ENCODE measurements at places on chromosomes 11 and 22.

DNA sequence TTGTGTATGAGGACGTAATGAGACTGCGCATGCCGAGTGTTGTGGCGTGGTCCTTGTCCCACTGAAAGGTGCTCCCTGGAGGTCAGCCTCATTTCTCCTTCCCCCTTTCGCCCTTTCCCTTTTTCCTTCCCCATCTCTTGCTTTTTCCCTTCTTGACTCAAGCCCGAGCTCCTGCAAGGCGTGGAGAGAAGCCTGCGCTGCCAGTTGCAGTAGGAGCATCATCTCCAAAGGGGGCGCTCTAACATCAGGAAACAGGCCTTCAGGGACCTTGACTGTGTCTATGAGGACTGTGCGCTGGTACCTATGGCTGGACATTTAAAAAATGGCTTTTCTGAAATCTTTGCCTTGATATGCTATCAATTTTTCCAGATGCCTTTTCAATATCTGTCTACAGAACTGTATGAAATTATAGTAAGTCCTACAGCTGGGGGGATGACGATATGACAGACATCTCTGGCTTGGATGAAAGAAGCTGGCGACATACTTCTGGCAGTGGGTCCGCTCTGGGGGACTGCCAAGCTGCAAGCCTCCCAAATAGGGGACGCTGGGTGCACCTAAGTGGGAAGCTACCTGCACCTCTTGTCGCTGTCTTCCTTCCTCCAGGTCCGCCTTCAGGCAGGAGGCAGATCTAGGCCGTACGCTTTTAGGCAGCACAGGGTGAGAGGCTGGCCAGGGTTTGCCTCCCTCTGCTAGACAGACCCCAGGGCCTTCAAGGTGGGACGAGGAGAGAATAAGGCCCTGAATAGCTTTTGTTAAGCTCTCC lies 96.5 kb downstream of the NXPE2 start:
- DNase-seq, result peak; percentile 7
- H3K27me3 ChIP-seq, result peaks cover 2% of the 10 kb centered on the region
- peaks cover 2% of the 10 kb centered on the region for H3K4me1 ChIP-seq
- no peak overlapping the region for H3K4me3 ChIP-seq
- no peaks in the 10 kb centered on the region for H3K36me3 ChIP-seq
- H3K27ac ChIP-seq, result no peak overlapping the region

DNA sequence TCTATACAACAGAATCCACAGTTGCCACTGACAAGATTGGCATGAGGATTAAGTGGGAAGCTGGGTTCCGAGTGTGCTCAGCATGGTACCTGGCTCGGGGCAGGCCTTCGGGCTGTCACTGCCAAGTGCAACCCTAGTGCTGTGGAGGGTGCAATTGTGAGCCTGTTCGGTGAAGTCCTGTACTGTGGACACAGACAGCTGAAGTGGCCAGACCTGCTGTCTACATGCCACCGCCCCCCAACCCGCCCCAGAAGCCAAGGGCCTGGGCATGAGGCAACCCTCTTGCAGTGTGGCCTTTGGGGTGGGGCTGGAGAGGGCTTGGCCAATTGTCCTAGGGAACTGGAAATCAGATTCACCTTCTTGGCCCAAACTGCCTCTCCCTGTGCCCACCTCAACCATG lies 15.6 kb upstream of the SHISAL1 start:
- peaks cover 11% of the 10 kb centered on the region for H3K4me1 ChIP-seq
- H3K4me3 ChIP-seq, result no peak overlapping the region
- no peak for DNase-seq
- no peak overlapping the region for H3K27ac ChIP-seq

DNA sequence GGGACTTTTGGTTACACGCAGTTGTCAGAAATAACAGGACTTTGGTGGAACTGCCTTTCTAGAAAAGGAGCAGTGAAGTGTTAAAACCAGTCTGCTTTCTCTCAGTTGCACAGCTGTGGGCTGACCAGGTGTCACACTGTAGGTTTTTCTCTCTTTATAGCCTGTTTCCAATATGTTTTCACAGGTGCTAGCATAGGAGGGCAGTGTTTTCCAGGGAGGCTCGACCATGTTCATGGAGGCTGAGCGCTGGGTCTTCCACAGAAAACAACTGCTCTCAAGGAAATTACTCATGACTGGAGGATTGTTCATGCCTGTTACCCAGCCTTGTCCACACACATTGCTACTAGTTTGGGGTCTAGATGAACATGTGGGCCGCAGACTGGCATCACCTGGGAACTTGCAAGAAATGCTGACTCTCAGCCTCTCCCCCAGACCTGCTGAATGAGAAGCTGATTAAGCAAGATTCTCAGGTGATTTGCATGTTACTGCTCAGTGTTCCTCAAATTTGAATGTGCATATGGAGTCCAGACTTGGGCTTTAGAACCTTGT lies 157.7 kb downstream of the MAML2 start:
- peaks cover 5% of the 10 kb centered on the region for H3K36me3 ChIP-seq
- H3K27ac ChIP-seq, result no peak overlapping the region
- H3K27me3 ChIP-seq, result no peaks in the 10 kb centered on the region

DNA sequence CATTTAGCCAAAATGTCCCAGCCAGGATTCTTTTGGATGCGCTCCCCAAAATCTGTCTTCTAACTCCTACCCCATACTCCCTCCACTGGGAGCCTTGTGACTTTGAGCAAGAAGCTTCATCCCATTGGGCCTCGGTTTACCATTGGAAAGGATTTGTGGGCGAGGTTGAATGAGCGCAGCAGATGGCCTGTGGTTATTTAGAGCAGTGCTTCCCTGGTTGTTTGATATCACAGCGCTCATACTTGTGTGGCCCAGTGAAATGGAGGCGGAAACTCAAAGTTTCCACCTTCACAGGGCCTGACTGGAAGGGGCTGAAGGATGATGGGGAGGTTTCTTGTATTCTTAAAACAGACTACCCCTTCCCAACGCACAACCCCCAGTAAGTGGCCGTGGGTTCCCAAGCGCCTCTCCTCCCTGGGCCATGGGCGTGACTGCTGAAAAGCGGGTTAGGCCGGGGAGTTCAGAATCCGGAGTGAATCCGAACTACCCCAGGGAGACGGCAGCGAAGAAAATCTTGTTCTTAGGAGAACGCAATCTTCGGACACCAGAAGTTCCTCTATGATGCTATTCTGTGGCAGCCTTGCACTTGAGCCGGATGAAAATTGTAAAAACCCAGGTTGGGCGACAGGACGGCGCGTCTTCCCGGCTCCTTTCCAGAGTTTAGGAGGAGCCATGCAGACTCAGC lies 1.2 kb upstream of the ATF4 start:
- H3K27ac ChIP-seq, result peak overlapping the region; percentile 98
- peaks cover 3% of the 10 kb centered on the region for H3K27me3 ChIP-seq
- no peak for DNase-seq
- peaks cover 56% of the 10 kb centered on the region for H3K36me3 ChIP-seq

GRCh38 chr22:35521358-35522224 lies 19.0 kb upstream of the RASD2 start:
- no peaks in the 10 kb centered on the region for H3K36me3 ChIP-seq
- no peaks in the 10 kb centered on the region for H3K4me1 ChIP-seq
- no peak overlapping the region for H3K4me3 ChIP-seq

GRCh38 chr11:18282626-18283025 lies 16.6 kb downstream of the SAA1 start:
- peaks cover 22% of the 10 kb centered on the region for H3K4me1 ChIP-seq
- peaks cover 64% of the 10 kb centered on the region for H3K36me3 ChIP-seq
- no peak overlapping the region for H3K4me3 ChIP-seq
- H3K27ac ChIP-seq, result peak overlapping the region; percentile 38
- H3K27me3 ChIP-seq, result no peaks in the 10 kb centered on the region

- no peaks in the 10 kb centered on the region for H3K4me1 ChIP-seq
- H3K36me3 ChIP-seq, result no peaks in the 10 kb centered on the region
- H3K27ac ChIP-seq, result no peak overlapping the region
- no peak for DNase-seq
These were observed 140.4 kb upstream of the TBCEL start for GRCh38 chr11:120883404-120884080.

DNA sequence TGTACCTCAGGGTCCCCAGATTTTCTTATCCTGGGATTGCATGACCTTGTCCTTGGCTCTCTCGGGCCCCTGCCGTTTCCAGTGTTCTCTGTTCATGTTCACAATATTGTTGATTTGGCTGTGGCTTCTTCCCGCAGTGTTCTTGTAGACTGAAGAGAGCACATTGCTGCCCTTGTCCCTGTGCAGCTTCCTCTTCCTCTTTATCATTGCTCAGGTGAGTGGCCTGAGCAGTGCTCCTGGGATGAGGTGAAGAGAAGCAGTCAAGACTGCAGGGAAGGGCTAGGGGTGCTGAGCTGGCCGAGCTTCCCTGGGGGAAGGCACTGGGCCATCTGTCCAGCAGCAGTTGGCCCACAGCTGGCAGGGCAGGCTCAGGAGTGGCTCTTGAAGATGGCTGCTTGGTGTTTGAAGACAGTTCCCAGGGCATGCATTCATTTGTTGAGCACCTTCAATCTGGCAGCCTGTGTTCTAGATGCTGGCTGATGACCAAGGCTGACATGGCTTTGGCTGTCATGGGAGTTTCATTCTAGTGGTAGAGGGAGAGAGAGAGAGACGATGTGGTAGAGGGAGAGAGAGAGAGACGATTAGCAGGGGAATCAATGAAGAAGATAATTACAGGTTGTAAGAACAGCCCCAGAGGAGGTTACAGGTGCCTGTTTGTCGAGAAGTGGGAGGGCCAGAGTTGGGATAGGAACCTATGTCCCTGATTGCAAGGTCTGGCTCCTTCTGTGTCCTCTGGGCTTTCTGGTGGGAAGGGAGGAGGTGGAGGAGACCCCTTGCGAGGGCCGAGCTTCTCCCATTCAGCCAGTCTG lies 17.4 kb downstream of the BMAL1 start:
- H3K27me3 ChIP-seq, result no peaks in the 10 kb centered on the region
- no peak overlapping the region for H3K4me3 ChIP-seq
- peaks cover 25% of the 10 kb centered on the region for H3K4me1 ChIP-seq
- no peaks in the 10 kb centered on the region for H3K36me3 ChIP-seq

GRCh38 chr11:70399681-70400112 lies 1.4 kb downstream of the CTTN start:
- peaks cover 17% of the 10 kb centered on the region for H3K4me1 ChIP-seq
- H3K36me3 ChIP-seq, result peaks cover 2% of the 10 kb centered on the region
- H3K27ac ChIP-seq, result no peak overlapping the region
- DNase-seq, result no peak
- H3K4me3 ChIP-seq, result peak overlapping the region; percentile 45

- no peaks in the 10 kb centered on the region for H3K4me1 ChIP-seq
- H3K36me3 ChIP-seq, result no peaks in the 10 kb centered on the region
- no peak overlapping the region for H3K4me3 ChIP-seq
- no peak overlapping the region for H3K27ac ChIP-seq
- no peak for DNase-seq
These were observed 102.4 kb downstream of the ARHGAP42 start for GRCh38 chr11:100789500-100789899.

- H3K36me3 ChIP-seq, result peaks cover 4% of the 10 kb centered on the region
- DNase-seq, result no peak
- H3K27me3 ChIP-seq, result no peaks in the 10 kb centered on the region
- no peak overlapping the region for H3K4me3 ChIP-seq
These were observed 4.5 kb downstream of the RNF121 start for GRCh38 chr11:71933141-71933933.

- H3K36me3 ChIP-seq, result no peaks in the 10 kb centered on the region
- no peak overlapping the region for H3K27ac ChIP-seq
- H3K4me1 ChIP-seq, result peaks cover 1% of the 10 kb centered on the region
These were observed 428.2 kb downstream of the BUD13 start for GRCh38 chr11:116344601-116345000.

DNA sequence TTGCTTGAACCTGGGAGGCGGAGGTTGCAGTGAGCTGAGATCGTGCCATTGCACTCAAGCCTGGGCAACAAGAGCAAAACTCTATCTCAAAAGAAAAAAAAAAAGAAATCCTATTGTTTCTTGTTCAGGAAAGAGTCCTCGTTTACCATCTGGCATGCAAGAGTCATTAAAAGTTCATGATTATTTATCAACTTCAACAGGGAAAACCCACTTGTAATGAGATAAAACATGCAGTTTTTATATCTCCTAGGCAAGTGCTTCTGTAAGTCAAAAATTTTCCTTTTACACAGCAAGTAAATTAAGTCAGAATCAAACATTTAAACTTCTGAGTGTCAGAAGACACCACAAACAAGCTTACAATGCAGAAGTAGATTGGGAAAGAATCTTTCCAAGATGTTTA lies 94.7 kb upstream of the CLPB start:
- no peak overlapping the region for H3K4me3 ChIP-seq
- H3K27me3 ChIP-seq, result peaks cover 26% of the 10 kb centered on the region
- no peak for DNase-seq
- no peaks in the 10 kb centered on the region for H3K4me1 ChIP-seq
- no peak overlapping the region for H3K27ac ChIP-seq
- H3K36me3 ChIP-seq, result no peaks in the 10 kb centered on the region

DNA sequence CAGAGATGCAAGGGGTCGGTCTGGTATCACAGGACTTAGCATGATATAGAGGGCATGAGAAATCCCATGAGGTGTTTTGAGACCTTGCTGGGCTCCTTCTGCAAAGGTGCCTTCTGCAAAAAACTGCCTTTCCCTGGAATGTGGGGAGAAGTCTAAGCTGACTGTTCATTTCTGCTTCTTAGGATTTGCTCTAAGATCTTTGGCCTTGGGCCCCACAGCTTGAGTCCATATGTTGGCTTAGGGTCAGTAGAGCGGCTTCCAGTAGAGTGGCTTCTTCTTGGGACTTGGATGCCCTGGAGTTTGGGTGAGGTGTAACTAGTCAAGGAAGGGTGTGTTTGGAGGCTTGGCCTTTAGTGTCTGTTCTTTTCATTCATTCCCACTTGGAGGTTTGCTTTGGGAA lies 37.0 kb downstream of the AMPD3 start:
- peaks cover 35% of the 10 kb centered on the region for H3K36me3 ChIP-seq
- no peak overlapping the region for H3K27ac ChIP-seq
- no peak overlapping the region for H3K4me3 ChIP-seq

All from T-helper 2 cell treated with Interferon-gamma antibody and Interleukin-4, amounts not matched to agents 5 μg/mL and 100 μg/mL, for 36 hours (primary cell).